Hippocampal formation (tissue), 2 donors: ENCODE measurements at places on chromosomes 13 and 19.

DNA sequence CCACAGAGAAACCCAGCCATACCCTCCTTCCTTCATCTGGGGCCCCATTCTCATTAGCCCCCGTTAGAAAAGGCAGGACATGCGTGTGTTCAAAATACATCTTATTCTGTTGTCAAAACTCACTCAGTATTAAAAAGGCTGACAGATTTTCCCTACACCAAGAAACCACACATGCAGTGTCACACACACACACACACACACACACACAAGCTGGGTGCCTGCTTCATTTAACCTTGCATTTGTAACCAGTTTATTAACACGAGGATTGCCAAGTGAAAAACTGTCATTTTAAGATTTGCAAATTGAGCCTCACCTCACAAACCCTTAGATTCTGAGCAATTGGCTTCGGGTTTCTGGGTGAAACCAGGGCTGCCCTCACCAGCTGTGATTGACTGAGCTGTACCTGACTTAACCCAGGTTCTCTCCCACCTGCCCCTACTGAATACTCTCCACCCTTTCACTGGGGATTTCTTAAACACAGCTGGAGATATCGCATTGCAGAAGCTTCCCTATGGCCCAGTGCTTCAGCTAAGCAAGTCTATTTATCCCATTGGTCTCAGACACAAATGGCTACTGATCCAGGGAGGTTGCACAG lies 172.7 kb upstream of the ZNF507 start:
- DNase-seq = no peak

GRCh38 chr13:64867856-64868255 lies 2362.3 kb downstream of the PCDH9 start:
- DNase-seq = no peak

DNA sequence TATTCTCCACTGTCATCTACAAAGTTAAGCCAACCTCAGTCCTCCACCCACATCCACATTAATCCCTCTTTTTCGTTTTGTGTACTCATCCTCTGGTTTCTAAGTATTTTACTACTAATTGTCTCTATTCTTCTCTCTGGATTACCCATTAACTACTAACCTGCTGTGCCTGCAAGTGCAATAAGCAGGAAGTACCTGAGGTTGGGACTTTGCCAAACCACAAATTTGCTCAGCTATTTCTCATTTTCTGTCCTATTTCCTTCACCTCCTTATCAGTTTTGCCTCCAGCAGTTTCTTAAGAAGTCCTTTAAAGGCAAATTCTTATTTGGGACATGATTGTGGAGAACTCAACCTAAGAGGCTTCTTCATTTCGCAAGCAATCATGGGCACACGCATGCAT lies 1708.9 kb downstream of the SLITRK5 start:
- no peak for DNase-seq

DNA sequence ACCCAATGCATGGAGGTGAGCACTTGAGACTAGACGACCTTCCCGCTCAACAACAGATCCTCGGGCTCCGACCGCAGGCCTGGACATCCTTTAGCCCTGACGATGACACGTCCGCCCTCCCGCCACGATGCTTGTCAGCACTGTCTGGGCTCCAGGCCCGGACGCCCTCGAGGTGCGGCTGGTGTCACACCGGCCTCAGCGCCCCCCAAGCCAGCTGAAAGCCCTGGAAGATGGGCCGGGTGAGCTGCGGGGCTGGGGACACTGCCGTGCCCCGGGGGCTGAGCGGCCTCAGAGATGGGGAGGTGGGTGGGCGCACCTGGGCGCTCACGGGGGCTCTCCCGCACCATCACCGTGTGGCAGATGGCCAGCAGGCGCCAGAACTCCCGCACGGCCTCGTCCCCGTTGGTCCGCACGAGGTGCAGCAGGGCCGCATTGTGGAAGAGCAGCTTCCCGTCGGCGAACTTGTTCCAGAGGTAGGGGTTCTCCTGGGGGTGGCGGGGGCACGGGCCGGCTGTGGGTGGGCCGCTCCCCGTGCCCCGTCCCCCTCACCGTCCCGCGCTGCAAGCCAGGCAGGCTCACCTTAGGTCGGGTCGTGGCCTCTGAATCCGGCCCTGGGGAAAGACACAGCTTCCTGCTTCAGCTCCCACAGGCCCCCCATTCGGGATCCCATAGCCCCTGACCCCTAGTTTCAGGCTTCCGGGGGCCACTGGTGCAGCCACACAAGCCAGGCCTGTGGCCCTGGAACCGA lies 15.5 kb downstream of the ATP8B3 start:
- no peak for DNase-seq

DNA sequence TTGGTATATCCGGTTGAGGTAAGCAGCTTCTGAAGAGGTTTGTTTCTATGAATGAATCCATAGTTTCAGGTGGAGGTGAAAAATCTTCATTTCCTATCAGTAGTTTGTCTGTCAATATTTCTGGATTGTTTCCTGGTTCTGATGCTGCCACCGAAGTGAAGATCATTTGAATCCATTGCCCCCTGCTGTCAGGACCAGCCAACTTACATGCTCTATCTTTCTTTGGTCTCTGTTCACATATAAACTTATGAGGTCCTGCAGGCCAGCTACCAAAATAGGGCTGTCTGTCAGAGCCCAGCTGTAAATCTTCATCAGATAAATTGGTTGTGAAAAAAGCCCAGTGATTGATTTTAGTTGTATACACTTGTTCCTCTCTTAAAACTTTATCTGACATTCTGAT lies 15.2 kb upstream of the N4BP2L1 start:
- DNase-seq = peak; percentile 18

GRCh38 chr19:14473073-14473977 lies 1.8 kb downstream of the PTGER1 start:
- no peak for DNase-seq

DNA sequence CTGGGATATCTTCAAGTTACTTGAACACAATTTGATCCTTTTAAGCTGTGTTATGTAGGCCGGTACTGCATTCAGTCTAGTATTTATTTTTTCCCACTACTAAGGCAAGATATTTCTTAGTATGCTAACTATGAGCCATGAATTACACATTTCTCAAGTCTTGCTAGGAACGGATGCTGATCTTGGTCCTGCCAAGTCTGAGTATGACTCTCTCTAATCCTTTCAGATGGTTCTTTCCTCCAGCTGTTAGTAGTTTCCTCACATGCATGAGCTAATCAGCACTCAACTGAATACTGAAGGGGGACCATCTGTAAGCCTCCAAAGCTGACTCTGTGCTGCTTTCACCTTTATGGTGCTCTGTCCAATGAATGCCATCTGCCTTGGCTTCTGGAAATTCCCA lies 460.3 kb downstream of the KCTD12 start:
- DNase-seq = no peak

DNA sequence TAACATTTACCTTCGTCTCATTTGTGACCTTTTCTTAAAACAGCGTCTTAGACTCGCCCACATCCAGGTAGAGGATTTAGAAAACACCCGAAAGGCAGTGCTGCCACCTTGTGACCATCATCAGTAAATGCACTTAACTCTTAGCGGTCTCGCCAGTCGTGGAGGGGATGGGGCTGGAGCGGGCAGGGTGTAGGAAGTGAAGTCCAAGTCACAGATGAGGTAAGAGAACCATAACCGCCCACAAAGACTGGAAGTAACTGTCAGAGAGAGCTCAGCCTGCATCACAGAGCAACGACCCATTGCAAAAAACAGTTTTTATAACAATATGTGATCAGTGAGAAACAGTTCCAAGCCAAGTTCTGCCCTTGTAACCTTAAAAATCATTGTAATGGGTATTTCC lies 10.7 kb upstream of the CEACAM3 start:
- DNase-seq = no peak

DNA sequence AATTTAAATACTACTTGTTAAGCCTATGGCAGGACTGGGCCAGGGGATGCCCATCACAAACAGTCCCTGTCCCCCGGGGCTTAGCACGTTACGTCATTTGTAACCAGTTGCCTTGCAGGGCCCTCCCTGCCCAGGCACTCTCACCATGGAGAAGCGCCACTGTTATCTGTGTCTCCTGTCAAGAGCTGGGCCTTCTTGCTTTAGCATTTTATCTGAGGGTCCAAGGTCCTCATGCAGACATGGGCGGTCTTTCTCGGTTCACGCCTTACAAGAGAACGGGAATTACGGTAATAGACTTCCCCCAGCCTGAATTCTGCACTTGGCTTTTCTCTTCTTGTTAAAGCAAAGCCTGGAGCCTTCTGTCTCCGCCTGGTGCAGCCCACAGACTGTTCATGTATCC lies 46.1 kb downstream of the TMED1 start:
- DNase-seq = no peak

DNA sequence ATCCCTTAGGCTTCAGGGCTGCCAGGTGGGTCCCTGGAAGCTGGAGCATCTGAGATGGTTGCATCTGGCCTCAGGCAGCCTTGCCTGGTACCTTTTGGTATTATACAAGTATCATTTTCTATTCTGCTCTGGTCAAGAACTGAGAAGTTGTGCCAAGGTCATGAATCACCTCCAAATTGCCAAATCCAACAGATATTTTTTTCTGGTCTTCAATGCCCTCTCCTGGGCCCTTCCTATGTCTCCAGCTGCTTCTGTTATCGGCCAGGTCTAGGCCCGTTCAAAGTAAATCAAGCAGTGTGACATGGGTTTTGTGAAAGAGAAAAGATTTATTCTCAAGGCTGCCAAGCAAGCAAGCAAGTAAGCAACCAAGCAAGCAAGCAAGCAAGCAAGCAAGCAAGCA lies 271.1 kb upstream of the MAB21L1 start:
- no peak for DNase-seq

- no peak for DNase-seq
Measured at GRCh38 chr19:12543855-12544254, 7.4 kb downstream of the ZNF564 start.

- no peak for DNase-seq
Measured at GRCh38 chr13:77338961-77339401, 12.1 kb upstream of the MYCBP2 start.

GRCh38 chr13:102799426-102800144 lies 666 bp downstream of the BIVM start:
- DNase-seq = peak; percentile 62

GRCh38 chr19:19964416-19964815 lies 63.7 kb downstream of the ZNF93 start:
- DNase-seq = no peak

GRCh38 chr13:46542833-46543232 lies 10.1 kb upstream of the LRCH1 start:
- DNase-seq = no peak

DNA sequence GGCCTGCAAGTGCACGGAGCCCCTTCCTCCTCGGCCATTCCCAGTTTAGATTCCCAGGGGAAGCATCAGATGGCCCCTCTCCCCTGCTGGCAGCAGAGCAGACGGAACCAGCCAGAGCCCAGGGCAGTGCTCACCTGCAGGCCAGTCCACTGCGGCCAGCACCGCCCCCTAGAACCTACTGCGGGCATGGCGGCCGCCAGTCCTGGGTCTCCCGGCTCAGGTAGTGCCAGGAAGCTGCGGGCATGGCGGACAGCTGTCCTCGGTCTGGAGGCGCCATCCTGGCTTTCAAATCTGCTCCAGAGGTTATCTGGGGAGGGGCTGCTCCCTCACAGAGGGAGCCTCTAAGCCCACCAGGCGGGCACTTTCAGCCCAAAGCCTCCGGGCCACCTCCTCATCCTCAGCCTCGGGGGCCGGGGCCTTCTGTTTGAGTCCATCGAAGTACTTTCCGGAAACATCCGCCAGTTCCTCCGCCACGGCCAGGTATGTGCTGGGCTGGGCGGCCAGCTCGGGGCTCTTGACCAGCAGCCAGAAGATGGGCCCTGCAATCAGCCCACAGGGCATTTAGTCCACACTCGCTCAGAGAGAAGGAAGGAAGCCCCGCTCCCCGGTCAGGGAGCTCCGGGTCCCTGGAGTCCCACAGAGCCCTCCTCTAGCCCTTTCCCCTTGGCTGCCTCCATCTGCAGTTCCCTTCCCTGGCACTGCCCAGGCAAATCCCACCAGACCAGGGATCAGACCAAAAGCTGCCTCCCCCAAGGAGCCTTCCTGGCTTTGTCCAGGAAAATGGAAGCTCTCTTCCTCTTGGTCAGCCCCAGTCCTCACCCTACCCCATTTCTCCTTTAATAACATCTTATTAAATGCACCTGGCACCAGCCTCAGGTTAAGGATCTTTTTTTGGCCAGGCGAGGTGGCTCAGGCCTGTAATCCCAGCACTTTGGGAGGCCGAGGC lies 7.0 kb upstream of the GP6 start:
- no peak for DNase-seq

DNA sequence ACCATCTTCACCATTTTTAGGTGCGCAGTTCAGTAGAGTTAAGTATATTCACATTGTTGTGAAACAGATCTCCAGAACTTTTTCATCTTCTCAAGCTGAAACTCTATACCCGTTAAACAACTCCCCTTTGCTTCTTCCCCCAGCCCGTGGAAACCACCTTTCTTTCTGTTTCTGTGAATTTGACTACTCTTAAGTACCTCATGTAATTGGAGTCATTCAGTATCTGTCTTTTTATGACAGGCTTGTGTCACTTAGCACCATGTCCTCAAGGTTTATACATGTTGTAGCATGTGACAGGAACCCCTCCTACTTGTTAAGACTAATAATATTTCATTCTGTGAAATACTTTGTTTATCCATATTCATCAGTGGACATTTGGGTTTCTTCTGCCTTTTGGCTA lies 52.8 kb downstream of the TNFRSF19 start:
- DNase-seq = no peak
